ENCODE measurements at places on chromosomes 7 and 10.

- no peak for DNase-seq
Observed at GRCh38 chr10:125816548-125816947, 6.5 kb downstream of the UROS start.

GRCh38 chr7:40015790-40016296, 65.8 kb downstream of the CDK13 start:
- no peak for DNase-seq

DNA sequence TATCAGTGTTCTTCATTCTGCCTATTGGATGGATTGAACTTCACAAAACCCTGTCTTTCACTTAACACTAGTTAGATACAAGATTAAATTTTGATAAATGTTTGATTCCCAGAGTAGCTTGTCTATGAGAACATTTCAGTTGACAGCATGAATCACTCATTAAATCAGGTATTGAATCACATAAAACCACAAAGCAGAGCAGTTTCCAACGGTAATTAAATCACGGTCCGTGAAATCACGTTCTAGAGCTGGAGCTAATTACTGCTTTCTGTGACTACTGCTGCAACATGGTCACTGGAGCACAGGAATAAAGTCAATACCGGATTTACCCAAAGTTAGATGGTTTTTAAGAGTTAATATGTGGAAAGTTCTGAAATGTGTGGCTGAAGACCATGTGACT, 257.8 kb upstream of the PCDH15 start:
- no peak for DNase-seq

DNA sequence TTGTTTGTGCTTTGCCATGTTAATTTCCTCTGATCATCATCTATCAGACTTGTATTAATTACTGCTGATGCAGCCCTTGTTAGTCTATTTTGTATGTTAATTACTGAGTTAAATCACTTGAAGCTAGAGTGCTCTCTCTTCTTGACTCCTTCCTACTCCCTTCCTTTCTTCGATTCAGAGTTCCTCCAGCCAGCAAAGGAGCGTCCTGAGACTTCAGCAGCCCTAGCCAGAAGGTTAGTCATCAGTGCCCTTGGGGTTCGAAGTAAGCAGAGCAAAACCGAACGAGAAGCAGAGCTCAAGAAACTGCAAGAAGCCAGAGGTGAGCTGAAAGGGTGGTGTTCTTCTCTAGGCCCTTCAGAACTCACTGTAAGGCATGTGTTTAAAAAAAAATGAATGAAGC, 32.1 kb downstream of the LOXL4 start:
- no peak for DNase-seq

DNA sequence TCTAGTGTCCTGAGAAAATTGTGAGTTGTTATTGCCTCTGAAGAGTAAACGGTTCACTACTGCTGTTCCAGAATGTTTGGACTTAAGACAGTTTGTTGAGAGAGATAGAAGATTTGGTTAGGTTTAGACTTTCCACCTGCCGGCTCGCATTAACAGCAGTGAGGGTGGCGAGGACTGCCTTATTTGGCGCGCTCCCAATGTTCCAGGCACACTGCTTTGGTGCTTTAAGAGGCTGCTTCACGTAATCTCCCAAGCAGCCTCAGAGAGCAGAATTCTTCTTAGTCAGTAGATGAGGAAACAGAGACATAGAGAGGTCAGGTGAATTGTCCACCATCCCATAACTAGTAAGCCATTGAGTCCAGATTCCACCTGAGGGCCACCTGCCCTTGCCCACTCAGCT, 41.1 kb downstream of the GLRX3 start:
- DNase-seq: no peak

DNA sequence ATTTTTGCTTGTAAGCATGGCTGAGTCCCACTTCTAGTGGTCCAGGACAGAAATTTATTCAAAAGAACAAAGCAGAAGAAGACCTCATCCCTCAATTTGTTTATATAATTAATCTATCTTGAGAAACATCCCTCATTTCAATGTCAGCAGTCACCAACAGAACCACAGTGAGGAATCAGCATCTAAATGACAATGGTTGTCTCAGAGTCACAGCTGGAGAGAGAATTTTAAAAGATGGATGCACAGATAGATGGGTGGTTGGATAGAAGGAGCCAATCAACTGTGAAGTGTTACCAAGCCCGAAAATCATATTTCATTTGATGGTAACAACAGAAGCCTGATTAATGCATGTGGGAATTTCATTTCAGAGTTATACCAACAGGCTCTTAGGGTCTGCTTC, 55.0 kb downstream of the ICA1 start:
- no peak for DNase-seq

DNA sequence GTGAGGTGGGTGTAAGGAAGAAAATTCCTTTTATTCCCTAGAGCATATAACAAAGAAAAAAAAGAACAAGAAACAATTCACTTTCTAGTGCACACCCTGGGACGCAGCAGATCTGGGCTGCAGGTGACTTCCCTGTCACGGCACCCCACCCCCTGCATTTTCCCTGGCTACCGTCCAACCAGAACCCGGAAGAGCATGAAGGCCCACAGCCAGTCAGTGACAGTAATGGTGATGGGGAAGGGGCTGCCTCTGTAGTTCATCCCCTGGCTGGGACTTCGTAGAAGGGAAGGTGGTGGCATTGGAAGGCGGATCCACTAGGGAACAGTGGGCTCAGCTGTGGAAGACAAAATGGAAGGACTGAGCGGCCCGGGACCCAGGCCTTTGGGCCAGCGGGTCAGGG, 236.7 kb downstream of the BUB3 start:
- DNase-seq: no peak

- no peak for DNase-seq
Observed at GRCh38 chr10:96984541-96985131, 152.5 kb downstream of the LCOR start.

DNA sequence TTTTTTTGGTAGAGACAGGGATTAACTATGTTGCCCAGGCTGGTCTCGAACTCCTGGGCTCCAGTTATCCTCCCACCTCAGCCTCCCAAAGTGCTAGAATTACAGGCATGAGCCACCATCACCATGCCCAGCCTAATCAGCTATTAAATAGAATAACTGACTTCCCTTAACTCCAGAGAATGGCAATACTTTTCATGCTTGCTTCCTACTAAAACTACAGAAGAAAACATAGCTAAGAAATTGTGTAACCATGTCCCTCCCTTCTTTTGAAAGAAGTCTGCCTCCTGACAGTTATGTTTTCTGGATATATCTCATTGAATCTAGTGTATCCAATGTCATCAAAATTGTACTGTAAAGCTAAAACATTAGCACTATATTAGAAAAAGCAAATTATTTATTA, 95.6 kb downstream of the KMT2C start:
- DNase-seq: no peak
